Cerebellar cortex (tissue), 1 donor: ENCODE measurements at places on chromosomes 16 and 17.

GRCh38 chr16:2520784-2521531, 787 bp downstream of the AMDHD2 start:
- no peak for DNase-seq

GRCh38 chr17:65515959-65516948, 45.2 kb downstream of the AXIN2 start:
- no peak for DNase-seq

- no peak for DNase-seq
These were observed 8.5 kb upstream of the PIK3R6 start for GRCh38 chr17:8875957-8876356.

DNA sequence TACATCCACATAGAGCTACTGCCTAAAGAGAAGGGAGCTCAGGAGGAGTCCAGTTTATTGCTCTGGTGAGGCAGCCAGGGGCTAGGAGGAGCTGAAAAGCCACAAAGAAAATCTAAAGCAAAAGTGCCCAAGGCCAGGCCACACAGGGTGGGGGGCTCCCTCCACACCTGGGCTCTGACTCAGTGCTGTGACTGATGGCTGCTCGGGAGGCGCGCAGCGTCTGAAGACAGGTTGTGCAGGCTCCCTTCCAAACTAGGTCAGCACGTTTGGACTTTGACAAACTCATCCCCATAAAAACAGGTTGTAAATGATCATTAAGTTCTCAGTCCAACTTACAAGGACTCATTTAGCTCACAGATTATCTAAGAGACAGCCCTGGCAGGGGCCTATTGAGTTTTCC, 22.2 kb upstream of the LCMT1 start:
- DNase-seq = no peak

GRCh38 chr16:89482817-89483205, 7.5 kb downstream of the ANKRD11 start:
- no peak for DNase-seq

DNA sequence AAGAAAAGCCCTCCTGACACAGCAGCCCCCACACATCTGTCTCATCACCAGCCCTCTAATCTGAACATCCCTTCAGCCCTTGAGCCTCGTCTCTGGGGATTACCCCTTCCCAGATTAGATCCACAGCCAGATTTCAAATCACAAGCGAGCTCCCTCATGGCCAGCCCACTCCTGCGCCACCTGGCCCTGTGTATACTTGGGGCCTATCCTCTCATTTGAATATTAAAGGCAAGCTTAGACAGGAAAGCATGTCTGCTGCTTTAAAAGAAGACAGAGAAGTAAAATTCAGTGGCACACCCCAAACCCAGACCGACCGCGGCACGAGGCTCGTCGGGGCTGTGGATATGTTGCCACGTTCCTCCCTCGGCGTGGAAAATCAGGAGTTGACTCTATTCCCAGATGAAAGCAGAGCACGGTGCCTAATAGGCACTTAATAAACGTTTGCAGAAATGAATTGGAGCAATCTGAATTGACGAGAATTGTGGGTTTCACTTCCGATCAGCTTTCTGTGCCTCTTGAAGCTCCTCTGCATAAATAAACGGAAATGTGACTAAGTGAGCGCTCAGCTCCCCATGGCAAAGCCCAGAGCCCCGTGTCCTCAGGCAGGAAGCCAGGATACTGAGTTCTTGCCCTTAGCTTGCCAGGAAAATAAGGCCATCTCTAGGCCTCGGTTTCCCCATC, 108.0 kb downstream of the CCDC182 start:
- no peak for DNase-seq
